GM18507 (cell line): ENCODE measurements at places on chromosomes 2 and 18.
A peak's percentile ranks its signal among the peaks of the same experiment; 100 is the strongest.

GRCh38 chr2:63698786-63699548 lies 110.2 kb downstream of the MDH1 start:
- DNase-seq: no peak

DNA sequence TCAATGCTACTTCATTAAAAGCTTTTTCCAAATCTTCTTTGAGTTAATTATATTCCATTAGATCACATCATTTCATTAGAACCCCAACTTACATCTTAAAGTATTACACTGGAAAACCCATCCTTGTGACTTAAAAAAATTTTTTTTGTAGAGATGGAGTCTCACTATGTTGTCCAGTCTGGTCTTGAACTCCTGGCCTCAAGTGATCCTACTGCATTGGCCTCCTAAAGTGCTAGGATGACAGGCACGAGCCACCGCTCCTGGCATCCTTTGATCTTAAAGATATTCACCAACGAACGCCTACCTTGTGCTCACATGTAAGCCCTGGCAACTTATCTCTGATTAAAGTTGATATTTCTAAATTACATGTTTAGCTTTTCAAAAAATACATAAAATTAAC lies 6.7 kb downstream of the LAPTM4A start:
- DNase-seq: no peak

GRCh38 chr2:53568469-53568868 lies 199.1 kb upstream of the CHAC2 start:
- no peak for DNase-seq

- DNase-seq: no peak
Observed at GRCh38 chr2:237689336-237690131, 62.1 kb downstream of the LRRFIP1 start.

- peak; percentile 63 for DNase-seq
Observed at GRCh38 chr2:189674374-189675112, at the start of gene ANKAR. Gene ANKAR (plus strand): TSS chr2:189674670. CDS start chr2:189676491, 1,821 bp downstream.

DNA sequence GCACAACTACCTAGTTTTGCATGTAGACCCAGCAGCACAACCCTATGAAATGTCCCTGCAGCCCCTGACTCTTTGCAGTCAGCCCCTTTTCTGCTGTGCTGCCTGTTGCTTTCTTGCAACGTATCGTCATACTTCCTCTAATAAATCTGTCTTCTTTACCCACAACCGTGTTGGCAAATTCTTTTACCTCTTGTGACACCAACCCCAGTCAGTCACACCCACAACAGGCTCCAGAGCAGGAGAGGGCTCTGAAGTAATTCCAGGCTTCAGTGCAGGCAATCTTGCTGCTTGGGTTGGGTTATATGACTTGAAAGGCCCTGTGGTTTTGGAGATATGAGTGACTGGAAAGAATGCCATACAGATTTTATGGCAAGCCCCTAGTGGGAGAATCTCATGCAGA lies 79.1 kb upstream of the KCNH7 start:
- DNase-seq: no peak

GRCh38 chr18:59127047-59127446 lies 12.6 kb upstream of the SEC11C start:
- DNase-seq: no peak

DNA sequence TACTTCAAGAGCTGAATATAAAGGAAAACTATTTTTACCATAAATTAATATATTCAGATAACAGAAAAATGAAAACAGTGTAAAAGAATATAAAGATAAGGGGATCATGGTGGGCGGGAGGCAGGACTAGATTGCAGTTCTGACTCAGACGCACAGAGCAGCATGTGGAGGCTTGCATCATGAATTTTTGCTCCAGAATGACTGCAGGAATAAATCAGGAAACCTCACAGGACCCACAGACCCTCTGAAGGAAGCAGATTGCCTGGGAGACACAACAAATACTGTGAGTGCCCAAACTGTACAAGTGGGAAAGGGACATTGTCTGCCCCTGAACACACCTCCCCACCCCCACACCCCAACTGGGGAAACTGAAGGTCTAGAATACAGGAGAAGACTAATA lies 19.2 kb upstream of the SIGLEC15 start:
- DNase-seq: no peak

GRCh38 chr2:25030702-25031101 lies 11.2 kb upstream of the EFR3B start:
- DNase-seq: no peak

- no peak for DNase-seq
Observed at GRCh38 chr2:114128263-114128662, 238.4 kb downstream of the ACTR3 start.

DNA sequence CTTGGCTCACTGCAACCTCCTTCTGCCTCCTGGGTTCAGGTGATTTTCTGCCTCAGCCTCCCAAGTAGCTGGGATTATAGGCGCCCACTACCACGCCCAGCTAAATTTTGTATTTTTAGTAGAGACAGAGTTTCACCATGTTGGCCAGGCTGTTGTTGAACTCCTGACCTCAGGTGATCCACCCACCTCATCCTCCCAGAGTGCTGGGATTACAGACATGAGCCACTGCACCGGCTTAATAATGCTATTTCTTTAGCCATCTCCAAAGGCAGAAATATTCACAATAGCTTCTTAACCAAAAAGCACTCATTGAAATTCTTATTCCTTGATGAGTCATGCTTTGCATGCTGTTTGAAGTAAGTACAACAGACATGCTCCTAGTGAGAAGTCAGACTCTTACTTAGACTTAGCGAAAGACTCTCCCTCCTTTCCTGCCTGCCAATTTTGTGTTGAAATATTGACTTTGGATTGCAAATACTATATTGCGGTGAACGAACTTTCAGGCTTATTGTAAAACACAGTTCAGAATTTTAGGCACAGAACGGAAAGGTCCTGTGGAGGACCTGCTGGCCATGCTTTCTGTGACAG lies 4.4 kb downstream of the ACTR3 start:
- no peak for DNase-seq

GRCh38 chr2:43444989-43445645 lies 150.7 kb downstream of the THADA start:
- no peak for DNase-seq

- DNase-seq: no peak
Observed at GRCh38 chr2:63051795-63052333, 1.2 kb downstream of the OTX1 start.

DNA sequence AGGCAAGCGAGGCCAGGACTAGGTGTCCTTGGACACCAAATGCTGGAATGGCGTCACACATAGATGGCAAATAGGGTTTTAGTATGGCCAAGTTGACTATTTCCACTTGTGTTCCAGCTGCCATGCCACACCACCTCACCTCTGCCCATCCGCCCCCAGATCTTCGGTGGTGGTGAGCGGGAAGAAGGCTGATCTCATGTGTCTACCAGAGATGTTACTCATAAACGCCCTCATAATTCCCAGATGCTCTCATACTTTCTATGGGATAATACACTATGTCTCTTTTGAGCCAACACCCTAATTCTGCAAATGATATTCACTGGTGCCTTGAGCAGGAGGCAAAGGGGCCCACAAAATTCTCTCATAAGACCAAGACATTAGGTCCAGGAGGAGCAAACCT lies 281.1 kb upstream of the FN1 start:
- DNase-seq: no peak

- DNase-seq: no peak
Observed at GRCh38 chr18:24974431-24974830, 377.5 kb downstream of the ZNF521 start.

- no peak for DNase-seq
Observed at GRCh38 chr18:34707670-34708069, 2.4 kb upstream of the DTNA start.

DNA sequence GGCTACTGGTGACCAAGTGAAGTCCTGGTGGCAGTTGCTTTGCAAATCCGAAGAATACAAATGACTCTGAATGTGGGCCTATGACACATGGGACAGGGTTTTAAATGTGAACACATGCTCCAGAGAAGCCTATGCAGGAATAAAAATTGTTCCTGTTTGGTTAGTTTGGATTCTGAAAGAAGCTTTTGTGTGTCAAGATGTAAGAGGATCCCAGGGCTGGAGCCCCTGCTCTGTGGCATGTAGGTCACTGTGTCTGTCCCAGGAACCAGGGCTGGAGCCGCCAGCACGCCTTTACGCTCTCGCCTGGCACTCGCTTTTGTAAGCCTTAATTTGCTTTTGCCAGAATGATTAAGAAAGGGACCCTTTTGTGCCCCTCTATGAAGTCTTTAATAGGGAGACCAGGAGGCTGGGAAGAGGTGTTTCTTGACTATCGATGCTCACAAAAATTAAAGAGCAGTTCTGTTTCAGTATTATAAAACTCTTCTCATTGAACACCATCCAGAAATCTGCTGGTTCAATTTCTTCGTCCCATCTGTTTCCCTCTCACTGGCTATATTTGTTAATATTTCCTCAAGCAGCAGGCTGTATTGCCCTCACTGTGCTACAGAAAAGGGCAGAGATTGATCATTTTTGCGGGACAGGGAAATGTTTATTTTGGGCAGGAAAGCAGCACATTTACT lies 532.7 kb upstream of the POU3F3 start:
- DNase-seq: no peak

DNA sequence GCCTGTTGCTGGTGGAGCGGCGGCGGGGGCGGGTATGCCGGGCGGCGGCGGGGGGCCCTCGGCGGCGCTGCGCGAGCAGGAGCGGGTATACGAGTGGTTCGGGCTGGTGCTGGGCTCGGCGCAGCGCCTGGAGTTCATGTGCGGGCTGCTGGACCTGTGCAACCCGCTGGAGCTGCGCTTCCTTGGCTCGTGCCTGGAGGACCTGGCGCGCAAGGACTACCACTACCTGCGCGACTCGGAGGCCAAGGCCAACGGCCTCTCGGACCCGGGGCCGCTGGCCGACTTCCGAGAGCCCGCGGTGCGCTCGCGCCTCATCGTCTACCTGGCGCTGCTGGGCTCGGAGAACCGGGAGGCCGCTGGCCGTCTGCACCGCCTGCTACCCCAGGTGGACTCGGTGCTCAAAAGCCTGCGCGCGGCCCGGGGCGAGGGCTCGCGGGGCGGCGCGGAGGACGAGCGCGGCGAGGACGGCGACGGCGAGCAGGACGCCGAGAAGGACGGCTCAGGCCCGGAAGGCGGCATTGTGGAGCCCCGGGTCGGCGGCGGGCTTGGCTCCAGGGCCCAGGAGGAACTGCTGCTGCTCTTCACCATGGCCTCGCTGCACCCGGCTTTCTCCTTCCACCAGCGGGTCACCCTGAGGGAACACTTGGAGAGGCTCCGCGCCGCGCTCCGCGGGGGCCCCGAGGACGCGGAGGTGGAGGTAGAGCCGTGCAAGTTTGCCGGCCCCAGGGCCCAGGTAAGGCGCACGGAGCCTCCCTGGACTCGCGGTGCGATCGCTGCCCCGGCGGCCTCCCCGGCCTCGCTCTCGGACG lies 1.0 kb downstream of the ZCCHC2 start:
- DNase-seq: no peak

DNA sequence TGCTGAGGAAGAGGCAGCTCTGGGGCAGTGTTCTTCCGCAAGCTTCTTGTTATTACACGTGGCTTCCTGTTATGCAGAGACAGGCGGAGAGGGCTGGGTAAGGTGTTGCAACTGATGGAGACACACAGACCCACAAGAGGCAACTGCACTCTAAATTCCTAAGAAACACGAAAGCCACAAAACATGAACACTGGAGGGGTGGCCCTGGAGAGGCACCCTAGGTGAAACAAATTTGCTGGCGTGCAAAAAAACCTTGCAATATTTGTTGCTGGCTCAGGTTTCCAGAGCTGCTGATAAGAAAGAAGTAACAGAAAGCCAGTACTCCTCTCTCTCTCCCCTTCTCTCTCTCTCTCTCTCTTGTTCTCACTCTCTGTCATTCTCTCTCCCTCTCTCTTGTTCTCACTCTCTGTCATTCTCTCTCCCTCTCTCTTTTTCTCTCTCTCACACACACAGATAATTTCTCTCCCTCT lies 31.8 kb downstream of the ARHGAP25 start:
- DNase-seq: no peak

DNA sequence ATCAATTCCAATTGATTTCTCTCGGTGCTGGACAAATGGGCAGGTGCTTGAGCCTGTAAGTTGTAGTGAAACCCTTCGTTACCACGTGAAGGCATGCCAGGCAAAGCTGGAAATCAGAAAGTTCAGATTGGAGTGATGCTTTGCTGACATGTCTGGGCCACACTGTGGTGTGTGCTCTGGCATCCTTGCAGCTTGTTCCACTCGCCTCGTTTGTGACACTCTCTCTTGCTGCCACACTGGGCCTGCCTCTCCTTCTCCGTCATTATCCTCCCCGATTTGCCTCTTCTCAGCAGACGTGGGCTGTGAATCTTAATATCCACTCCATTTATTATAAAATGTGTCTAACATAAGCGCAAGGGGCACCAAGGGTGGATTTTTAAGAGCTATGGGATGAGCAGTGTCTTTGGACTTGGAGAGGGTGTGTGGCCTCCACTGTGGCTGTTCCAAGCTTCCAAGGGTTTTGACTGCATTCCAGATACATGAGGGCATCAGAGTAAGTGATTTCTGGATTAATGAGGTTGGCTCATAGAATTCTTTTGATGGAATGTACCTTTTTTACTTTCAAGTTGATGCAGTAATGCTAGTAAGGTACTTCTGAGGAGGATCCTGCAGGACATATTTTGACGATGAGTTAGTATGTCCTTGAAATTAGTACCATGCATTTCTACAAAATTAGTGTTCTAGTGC lies 238.8 kb downstream of the TPGS2 start:
- no peak for DNase-seq

- DNase-seq: no peak
Observed at GRCh38 chr2:20113986-20114938, 62.8 kb upstream of the LAPTM4A start.

GRCh38 chr2:173962583-173963110 lies 2.5 kb downstream of the SP3 start:
- no peak for DNase-seq

DNA sequence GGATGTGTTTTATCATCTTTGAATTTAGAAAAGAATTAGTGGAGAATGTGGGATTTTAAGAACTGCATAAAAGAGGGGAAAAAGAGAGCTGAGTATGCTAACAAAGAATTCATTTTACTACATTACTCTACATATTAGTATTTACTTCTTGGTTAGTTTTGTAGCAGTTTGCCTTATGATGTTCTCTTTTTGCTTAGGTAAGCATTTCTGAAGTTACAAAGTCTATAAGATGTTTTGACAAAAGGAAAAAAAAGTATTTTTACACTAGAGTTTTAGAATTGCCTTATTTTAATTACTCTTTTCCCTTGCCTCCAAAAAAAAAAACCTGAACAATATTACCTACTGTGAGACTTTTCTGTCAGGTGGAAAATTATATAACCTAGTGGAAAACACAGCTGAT lies 739.5 kb upstream of the SLC39A10 start:
- no peak for DNase-seq
